Gastroesophageal sphincter (tissue), 4 donors: ENCODE measurements at places on chromosomes 2 and 18. TPM values are rescaled to one million over a fixed set of nuclear protein-coding genes. Genes with fewer than 3 reads are reported as not detected.

- no peak for ATAC-seq
Observed at GRCh38 chr2:235116885-235117492, 165.2 kb downstream of the SH3BP4 start.

DNA sequence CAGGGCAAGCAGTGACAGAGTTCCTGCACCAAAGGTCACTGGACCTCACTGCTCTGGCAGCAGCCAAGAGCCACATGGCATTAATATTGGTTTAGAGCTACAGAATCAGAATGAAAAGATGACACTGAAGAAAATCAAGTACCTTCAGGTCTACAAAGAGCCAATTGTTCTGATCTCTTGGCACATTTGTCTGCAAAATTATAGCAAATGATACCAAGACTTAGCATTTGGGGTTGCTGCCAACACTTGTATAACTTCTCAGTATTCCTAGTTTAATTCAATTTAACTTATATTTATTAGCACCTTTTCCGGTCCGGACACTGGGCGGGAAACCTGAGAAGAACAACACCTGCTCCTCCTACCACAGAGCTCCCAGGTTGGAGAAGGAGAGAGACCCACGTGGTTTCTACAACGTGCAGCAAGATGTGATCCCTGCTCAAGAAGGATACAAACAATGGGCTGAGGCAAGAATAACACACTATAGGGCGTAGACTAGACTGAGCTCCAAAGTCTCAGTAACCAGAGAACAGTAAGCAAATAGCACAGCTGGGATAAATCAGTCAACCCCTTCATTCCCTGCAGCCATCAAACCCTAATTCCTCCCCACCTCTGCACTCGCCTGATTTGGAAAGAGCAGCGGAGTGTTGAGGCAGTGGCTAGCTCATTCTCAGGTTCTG is 2.4 kb downstream of the LRRC30 start:
- peak; percentile 58 for ATAC-seq

GRCh38 chr2:135985826-135986393 is 484 bp upstream of the DARS1 start:
- ATAC-seq: peak; percentile 57

- no peak for ATAC-seq
Observed at GRCh38 chr2:122179492-122180165, 424.2 kb downstream of the TSN start.

ST6GAL2 gene
- total RNA-seq: 24.8 TPM

ASIC4 gene
- total RNA-seq: not detected

NPHP1 gene
- total RNA-seq: 19.5 TPM

KIF1A gene
- 2.3 TPM for total RNA-seq
